ENCODE measurements at places on chromosomes 7 and 10.

DNA sequence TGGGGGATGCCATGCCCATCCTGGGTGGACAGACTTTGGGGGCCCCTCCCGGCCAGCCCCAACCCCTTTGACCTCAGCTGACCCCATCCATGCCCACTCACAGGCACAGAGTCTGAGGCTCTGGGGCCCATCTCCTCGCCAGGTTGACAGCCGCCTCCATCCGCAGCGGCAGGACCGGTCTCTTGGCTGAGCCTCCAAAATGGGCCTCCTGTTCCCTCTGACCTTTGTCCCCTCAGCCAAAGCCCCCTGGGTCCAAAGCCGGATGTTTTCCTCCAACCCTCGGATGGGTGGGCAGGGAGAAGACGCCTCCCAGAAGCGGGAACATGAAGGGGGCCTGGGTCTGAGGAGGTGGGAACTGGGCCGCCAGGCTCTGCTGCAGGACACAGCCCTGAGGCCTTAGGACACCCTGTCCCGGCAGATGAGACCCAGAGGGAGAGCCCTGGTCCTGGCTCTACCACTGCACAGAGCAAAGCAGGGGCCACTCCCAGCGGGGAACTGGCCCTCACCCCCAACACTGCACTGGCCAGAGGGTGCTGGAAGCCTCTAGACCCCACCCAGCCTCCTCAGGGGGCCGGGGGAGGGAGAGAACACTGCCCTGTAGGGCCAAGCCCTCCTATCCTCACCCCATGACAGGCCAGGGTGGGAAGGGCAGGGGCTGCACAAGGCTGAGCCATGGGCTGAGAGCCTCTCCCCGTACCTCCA is 12.6 kb downstream of the PDGFA start:
- no peak for DNase-seq

GRCh38 chr7:43649755-43650274 is 66.9 kb downstream of the STK17A start:
- peak; percentile 35 for DNase-seq

DNA sequence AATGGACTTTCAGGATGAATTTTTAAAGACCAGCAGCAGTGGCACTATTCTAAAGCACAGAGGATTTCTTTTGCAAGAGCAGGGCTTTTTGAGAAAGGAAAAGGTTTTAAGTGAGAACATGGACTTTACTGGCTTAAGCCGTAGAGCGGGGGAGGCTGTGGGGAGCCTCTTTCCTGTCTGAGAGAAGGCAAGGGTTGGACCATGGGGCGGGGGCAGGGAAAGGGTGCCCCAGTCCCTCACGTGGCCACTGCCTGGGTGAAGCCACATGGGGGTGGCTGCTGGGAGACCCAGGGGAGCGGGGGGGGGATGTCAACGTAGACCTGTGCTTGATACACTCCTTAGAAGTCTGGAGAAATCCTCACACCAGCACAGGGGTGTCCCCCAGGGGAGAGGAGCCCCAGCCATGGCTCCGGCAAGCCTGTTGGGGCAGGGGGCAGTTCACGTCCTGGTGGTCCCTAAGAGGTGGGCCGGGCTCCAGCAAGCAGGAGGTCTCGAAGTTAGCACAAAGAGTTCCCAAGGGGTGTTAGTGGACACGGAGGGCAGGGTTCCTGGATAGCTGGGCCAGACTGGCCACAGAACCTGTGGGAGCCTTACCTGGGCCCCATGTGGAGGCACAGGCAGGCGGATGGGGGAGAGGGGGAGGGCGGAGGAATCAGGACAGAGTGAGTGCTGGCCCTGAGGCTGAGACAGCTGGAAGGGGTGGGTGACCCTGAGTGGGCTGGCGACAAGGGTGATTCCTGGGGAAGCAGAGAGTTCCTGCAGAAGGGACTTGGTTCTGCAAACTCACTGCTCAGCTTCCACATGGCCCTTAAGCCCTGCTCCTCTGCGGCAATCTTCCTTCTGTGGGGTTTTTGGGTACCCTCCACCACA is 36.9 kb upstream of the ELFN1 start:
- DNase-seq: no peak

GRCh38 chr7:71735961-71736556 is 604.1 kb downstream of the GALNT17 start:
- DNase-seq: no peak

DNA sequence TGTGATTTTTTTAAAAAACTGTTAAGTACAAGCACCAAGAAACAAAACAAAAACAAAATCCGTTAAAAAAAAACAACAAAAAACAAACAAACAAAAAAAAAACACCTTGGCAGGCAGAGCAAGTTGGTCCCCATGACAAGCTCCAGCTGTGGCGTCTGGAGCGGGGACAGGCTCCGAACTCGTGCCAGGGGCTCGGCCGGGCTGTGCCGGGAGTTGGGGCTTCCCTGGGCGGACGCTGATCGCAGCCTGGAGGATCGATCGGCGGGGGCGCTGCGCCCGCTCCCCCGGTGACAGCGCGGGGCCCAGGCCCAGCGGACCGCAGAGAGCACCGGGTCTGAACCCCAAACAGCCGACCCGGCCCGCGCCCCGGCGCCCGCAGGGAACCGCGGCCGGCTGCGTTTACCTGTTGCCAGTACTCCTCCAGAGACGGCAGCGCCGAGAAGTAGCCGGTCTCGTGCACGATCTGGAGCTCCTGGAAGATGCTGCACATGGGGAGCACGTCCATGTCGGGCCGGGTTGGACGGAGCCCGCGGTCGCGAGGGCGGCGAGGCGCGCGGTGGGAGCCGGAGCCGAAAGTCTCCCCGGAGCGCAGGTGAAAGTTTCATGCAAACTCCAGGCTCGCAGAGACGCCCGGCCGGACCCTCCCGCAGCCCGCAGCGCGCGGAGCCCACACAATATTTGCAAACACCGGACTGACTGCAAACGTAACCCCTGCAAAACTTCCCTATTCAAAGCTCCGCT is at the start of gene KLF6:
Gene KLF6 (minus strand): TSS at position 700 of the 741 bp plus-strand sequence. CDS start 195 bp downstream, at position 505.
- no peak for DNase-seq

GRCh38 chr7:129240119-129240820 is 15.4 kb downstream of the AHCYL2 start:
- no peak for DNase-seq

DNA sequence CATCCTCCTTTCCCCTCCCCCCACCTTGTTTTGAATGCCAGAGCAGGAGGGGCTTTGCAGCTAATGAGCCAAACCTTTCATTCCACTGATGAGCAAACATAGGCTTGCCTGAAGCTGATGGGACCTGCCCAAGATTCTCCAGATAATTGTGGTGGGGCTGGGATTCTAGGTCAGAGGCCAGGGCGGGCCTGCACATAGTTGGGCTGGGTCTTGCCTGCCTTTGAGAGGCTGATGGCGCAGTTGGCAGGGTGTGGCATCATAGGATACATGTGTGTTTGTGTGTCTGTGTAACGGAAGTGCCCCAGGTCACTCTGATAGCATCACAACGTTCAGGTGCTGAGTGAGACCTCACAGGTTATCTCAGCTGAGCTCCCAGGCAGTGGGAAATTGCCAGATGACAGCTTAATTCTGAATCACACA is 22.9 kb downstream of the BTBD16 start:
- no peak for DNase-seq

- peak; percentile 75 for DNase-seq
Observed at GRCh38 chr7:100563809-100564400, 9.8 kb downstream of the SAP25 start.

GRCh38 chr7:117990834-117991233 is 117.6 kb upstream of the CTTNBP2 start:
- no peak for DNase-seq

DNA sequence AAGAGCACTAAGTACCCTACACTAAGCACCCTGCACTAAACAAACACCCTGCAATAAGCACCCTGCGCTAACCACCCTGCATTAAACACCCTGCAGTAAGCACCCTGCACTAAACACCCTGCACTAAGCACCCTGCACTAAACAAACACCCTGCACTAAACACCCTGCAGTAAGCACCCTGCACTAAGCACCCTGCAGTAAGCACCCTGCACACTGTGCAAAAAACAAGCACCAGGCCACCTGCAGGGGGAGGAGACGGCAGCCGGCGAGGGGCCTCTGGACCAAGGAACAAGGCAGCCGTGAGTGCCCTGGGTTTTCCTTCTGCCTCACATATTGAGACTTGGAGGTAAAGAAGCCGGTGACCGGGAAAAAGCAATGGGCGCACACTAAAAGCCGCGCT is 30.2 kb downstream of the KNDC1 start:
- DNase-seq: no peak

- DNase-seq: no peak
Observed at GRCh38 chr10:31490858-31491504, 172.0 kb downstream of the ZEB1 start.

- no peak for DNase-seq
Observed at GRCh38 chr10:108338146-108338545, 1173.6 kb upstream of the SORCS1 start.

DNA sequence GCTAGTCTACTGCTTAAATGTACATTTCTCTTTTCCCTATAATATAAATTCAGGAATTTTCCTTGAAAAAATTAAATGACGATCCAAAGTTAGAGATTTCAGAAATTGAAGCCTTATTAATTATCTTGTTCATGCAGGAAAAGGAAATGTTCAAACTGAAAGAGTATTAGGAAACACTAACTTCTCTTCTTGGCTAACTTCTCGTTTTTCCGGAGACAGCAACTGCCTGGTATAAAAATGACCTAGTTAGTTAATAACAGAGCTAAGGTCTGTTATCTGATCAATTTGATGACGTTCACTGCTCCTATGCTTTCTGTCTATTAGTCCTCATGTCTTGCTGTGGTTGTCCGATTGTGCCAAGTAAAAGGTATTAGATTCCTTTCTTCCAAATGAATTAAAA is 212.5 kb downstream of the DGKB start:
- DNase-seq: no peak

DNA sequence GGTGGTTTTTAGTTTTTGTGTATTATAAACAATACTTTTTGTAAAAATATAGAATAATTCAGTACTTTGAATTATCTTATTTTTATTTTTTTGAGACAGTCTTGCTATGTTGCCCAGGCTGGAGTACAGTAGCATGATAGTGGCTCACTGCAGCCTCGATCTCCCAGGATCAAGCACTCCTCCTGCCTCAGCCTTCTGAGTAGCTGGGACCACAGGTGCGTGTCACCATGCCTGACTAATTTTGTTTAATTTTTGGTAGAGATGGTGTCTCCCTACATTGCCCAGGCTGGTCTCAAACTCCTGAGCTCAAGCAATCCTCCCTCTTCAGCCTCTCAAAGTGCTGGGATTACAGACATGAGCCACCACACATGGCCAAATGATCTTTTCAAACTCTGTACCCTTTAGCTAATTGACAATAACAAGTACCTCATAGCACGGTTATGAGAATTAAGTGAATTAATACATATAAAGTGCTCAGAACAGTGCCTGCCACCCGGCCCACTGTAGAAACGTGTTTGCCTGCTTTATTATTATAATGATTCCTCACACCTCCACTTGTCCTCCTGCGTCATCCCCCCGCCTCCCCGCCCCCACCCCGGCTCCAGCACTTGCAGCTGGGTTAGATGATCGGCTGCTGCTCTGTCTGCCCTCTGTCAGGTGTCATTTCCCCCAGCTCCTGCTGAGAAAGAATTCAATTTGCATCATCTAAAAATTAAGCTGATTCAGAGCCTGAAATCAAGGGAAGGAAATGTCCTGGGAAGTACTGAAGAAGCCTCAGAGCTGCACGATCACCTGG is 53.6 kb upstream of the NRF1 start:
- no peak for DNase-seq

- no peak for DNase-seq
Observed at GRCh38 chr10:85622425-85622824, 744.2 kb downstream of the GRID1 start.

- DNase-seq: no peak
Observed at GRCh38 chr7:35758421-35758820, 42.4 kb upstream of the SEPTIN7 start.

- DNase-seq: no peak
Observed at GRCh38 chr10:92241158-92241500, 49.7 kb downstream of the CPEB3 start.

- DNase-seq: peak; percentile 55
Observed at GRCh38 chr7:27130540-27131389, at the start of gene HOXA4. TSS of gene HOXA4 (minus strand) at chr7:27130757. CDS start at chr7:27130733, 24 bp downstream.

- DNase-seq: no peak
Observed at GRCh38 chr7:116683786-116684185, 11.8 kb downstream of the MET start.

- no peak for DNase-seq
Observed at GRCh38 chr7:155231241-155231800, 66.4 kb upstream of the INSIG1 start.

GRCh38 chr10:47152861-47153349 is 147.1 kb upstream of the GDF10 start:
- DNase-seq: no peak

GRCh38 chr10:35961501-35961900 is 319.4 kb upstream of the FZD8 start:
- DNase-seq: no peak

GRCh38 chr10:100576282-100576635 is 40.5 kb downstream of the HIF1AN start:
- DNase-seq: no peak

DNA sequence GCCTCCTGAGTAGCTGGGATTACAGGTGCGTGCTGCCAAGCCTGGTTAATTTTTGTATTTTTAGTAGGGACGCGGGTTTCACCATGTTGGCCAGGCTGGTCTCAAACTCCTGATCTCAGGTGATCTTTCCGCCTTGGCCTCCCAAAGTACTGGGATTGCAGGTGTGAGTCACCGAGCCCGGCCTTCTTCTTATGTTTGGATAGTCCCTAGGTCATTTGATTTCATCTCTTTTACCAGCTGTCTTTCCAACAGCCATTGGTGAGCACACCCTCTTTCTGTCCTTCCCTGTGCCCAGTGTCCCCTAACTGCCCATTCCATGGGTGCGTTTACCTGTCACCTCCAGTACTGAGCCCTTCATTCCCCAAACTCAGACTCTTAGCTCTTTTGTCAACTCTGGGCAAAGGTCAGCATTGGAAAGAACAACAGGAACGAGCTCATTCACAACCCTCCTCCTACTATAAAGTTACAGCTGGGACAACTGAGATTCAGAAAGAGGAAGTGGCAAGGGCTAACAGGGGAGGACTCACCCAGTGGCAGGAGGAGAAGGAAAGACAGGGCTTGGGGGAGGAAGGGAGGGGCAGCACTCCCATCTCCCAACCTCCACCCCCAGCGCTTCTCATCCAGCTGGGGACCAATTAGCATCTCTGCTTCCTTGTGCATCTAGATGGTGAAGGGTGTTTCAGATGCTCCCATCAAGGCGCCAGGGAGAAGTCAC is 5.6 kb downstream of the SSC4D start:
- no peak for DNase-seq

GRCh38 chr10:105807935-105808587 is 1167.0 kb downstream of the SORCS3 start:
- no peak for DNase-seq

GRCh38 chr7:112453505-112454171 is 3.4 kb downstream of the IFRD1 start:
- DNase-seq: no peak

DNA sequence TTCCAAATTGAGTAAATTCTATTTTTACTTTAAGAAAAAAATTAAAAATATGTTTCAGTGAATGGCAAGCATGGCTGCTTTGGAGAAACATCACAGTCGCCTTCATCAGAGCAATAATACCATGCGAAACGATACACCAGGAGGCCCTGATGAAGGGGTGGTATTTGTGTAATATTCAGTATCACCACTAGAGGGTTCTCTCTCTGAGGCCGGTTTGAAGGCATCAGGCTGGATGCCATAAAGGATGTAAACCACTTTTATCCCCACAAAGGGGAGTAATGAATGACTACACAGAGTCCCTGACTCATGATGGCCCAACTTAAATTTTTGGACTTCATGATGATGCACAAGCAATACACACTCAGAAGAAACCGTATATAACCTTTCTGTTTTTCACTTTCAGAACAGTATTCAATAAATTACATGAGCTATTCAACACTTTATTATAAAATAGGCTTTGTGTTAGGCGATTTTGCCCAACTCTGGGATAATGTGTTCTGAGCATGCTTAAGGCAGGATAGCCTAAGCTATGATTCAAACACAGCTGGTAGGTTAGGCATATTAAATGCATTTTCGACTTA is 95.5 kb downstream of the PPP1R17 start:
- no peak for DNase-seq
